Spinal cord (tissue), 10 donors: ENCODE measurements at places on chromosomes 2 and 18. TPM values are rescaled to one million over a fixed set of nuclear protein-coding genes. Genes with fewer than 3 reads are reported as not detected.
A peak's percentile ranks its signal among the peaks of the same experiment; 100 is the strongest.

IL37 gene
- 0.28 TPM for total RNA-seq

CCDC68 gene
- total RNA-seq: 12.6 TPM

DNA sequence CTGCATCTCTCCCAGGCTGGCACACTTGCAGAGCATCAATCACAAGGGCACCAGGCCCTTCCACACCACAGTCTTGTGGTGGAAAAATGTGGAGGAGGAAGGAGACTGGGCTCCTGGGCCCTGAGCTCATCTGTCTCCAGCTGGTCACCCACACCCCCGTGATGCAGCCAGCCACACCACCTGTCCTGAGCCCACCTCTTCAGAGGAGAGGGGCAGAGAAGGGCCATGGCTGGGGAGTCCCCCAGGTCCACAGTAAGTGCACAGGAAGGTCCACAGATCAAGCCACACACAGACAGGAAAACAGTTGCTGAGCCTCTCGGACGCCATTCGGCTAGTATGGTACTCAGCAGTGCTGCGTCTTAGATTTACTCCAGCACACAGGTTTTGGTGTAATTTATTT is 203.5 kb upstream of the SALL3 start:
- no peak for DNase-seq

- no peak for DNase-seq
Measured at GRCh38 chr2:86488561-86489250, 47.5 kb downstream of the KDM3A start.

IL1R1 gene
- 12.6 TPM for total RNA-seq

DNA sequence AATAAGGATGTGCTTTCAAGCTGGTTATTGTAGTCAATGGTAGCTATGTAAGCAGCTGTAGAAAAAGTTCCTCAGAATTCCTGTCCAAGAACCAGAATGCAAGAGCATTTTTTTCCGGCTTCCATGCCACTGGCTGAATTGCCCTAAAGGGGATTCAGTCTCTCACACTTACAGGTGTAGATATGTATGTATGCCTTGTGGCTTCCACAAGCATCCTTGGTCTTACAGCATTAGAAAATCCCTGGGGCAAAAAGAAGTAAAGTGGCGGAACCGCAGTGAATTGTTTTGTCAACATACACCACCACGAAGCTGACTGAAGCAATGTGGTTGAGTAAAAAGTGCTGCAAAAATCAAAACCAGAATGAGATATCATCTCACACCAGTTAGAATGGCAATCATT is 54.6 kb downstream of the FANCL start:
- no peak for DNase-seq

DNA sequence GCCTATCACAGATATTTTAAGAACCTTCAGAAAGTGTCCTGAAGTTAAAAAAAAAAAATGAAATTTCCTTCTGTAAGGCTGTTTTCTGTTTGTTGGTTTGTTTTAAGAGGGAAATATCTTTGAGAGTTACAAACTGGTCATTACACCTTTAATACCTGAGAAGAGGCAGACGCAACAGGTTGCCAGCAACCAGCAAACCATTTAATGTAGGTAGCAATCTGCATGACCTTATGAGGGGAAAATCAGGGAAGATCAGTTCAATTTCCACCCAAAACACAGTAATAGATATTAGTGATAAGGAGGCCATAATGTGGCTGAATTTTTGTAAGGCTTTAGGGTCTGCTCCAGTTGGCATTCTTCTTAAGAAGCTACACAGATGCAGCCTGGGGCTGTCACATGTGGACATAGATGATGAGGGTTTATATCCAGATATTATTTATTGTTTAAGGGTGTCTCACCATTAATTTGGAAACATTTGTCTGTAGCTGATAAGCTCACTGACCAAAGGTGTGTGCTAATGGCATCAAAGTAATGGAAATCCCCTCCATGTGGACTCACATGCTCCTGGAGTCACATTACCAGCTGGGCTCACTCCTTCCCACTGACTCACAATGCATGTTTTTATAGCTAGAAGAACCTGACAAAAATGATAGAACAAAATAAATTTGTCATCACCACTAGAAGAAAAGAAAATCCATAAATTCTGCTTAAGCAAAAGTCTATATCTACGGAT is 83.5 kb upstream of the DTNA start:
- DNase-seq: no peak

DNA sequence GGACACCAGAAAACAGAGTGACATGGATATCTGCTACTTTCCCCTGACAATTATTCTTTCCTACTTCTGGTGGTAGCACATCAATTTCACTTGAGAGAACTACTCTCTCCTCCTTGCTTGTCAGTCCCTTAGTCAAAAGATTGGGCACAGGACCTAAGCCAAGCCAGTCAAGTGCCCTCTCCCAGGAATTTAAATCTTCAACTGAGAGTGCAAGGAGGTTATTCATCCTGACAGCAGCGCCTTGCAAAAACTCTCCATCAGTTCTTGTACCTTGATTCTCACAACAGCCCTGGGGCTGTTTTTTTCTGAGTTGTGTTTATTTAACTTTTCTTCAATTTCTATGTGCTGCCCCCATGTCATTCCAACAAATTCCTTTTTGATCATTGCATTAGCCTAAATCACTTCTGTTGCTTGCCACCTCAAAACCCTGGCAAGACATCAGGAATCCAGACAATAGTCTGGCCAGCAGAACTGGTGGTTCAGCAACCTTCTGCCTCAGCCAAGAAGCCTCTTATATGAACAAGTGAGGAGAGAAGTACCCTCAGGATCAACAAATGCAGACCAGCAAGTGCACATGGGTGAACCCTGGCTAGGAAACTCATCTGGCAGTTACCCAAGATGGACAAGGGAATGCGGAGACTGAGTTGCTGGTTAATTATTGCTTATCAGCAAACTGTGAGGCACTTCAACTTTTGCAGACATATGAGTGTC is 19.4 kb downstream of the COL4A3 start:
- no peak for DNase-seq

DNA sequence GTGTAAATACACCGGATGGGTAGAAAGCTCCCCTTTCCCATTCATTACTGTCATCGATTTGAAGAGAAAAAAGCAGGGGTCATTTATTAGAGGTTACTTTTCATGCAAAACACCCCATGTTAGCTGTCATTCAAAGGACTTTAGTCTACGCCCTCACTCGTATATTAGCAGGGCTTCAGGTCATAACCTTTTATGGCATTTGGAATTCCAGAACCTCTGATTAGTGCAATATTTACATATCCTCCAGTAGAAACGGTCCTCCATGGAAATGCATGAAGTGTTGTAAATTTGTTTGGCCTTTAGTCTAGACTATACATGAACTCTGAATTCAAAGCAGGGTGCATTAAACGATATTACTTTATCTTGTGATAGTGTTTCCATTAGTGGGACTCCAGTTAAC is 180.5 kb downstream of the ZNF516 start:
- no peak for DNase-seq

DNA sequence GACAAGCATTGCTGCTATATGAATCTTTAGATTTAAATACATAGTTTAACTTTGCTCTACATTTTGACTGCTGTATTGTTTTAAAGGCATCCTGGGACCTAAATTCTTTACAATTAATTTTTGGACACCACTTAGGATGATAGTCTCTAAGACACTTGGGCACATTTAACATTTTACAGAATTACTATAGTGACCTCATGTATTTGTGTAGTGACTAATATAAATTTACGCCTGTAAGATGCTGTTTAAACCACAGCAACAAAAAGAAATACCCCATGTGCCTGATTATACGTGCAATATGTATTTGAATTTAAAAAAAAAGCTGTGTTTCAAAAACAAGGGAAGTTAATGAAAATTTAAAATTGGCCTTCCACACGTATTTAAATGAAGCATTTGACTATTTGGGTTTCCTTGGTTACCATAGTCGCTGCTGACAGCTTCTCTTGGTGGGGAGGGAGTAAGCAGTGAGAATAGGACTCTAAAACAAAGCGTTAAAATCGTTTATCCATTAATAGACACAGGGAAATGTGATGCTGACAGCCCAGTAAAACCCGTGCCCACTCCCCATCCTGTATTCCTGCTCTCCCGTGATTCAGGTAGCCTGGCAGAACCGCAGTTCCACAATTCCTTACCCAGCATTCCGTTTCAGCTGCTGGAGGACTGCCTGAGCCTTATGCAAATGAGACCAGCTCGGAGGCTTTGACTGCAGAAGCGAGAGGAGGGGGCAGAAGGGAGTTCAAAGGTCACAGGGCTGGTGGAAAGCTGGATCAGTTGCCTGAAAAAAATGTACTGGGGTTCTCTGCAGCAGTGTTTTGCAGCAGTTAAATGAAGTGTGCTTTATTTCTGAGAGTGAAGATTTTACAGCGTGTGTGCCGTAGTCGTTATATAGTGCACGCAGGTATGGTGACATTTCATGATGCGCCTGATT is 104.3 kb downstream of the CSRNP3 start:
- DNase-seq: peak; percentile 87

PARD6G gene
- 20.3 TPM for total RNA-seq

GRCh38 chr2:101179982-101180381 is 28.8 kb upstream of the TBC1D8 start:
- no peak for DNase-seq

DNA sequence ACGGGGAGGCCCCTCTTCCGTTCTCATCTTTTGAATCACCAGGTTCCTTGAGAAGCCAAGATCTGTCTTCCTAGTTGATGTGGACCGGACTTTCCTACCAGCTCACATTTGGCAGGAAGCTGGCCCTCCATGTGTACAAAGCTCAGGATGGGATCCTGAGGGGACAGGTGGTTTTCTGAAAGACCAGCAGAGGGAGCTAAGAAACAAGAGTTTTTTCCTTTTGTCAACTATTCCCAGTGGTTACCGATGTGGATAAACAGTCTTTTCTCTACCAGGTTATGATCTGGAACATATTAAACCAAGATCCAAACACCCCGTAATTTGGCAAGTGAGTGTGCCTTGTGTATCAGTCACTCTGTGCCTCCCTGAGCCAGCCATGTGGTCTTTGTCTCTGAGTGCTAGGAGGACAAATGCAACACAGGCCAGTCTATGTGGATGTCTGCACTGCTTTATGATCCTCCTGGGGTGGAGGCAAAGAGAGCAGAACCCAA is 25.1 kb upstream of the ARHGAP25 start:
- DNase-seq: peak; percentile 30

DNA sequence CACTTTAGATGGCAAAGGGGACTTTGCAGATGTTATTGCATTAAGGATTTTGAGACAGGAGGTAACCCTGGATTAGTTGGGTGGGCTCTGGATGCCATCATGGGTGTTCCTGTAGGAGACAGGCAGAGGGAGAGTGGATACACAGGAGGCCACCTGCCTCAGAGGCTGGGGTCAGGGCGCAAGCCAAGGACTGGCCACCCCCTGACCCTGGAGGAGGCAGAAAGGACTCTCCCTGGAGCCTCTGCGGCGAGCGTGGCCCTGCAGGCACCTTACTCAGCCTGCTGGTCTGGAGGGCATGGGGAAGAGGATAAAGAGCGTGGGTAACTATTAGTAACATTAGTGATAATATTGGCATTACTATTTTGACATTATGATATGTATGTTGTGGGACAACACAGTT is 21.6 kb upstream of the OTOS start:
- DNase-seq: no peak

CEP192 gene
- total RNA-seq: 55.1 TPM

LRATD1 gene
- total RNA-seq: 15.8 TPM
